ENCODE measurements at places on chromosomes 4 and X.

- DNase-seq = no peak
These were observed 4.6 kb downstream of the AFP start for GRCh38 chr4:73440653-73441052.

DNA sequence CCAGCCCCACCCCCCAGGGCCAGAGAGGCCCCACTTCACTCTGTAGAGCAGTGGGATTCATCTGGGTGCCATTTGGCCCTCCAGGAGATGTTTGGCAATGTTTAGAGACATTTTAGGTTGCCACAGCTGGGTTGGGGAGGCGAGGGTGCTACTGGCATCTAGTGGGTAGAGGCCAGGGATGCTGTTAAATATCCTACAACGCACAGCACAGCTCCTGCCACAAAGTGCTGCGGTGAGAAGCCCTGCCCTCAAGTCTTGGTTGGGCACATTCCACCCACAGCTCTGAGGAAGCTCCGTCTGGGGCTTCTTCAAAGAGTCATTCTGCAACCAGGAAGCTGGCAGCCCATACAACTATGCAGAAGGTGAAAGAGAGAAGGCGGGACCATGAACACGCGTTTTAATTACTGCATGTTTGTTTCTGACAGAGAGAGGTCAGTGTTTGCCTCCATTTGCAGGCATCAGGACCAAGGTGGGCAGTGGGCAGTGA lies 48.1 kb upstream of the FAM9C start:
- peak; percentile 92 for DNase-seq

GRCh38 chrX:3465017-3465416 lies 118.6 kb upstream of the MXRA5 start:
- DNase-seq = no peak

DNA sequence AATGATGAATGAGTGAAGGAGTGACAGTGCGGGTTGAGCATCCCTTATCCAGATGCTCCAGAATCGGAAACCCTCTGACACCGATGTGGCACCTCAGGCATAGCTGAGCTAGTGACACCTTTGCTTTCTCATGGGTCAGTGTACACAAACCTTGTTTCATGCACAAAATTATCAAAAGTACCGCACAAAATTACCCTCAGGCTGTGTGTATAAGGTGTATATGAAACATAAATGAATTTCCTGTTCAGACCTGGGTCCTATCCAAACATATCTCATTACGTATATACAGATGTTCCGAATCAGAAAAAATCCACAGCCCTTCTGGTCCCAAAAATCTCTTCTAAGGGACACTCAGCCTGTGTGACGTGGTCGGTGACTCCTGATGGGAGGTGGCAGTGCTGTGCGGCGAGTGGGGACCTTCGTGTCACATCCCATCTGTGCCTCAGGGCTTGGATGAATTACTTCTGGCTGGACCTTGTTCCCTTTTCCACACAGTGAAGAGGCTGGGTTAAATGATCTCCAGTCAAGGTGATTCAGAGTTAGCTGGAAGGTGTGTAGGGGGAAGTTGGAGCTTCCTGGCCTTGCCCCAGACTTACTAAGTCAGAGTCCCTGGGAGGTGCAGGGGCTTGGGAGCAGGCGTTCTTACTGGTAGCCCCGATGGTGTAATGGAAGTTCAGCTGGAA lies 18.8 kb downstream of the RGS12 start:
- no peak for DNase-seq

GRCh38 chrX:16524316-16524715 lies 125.6 kb upstream of the S100G start:
- no peak for DNase-seq

DNA sequence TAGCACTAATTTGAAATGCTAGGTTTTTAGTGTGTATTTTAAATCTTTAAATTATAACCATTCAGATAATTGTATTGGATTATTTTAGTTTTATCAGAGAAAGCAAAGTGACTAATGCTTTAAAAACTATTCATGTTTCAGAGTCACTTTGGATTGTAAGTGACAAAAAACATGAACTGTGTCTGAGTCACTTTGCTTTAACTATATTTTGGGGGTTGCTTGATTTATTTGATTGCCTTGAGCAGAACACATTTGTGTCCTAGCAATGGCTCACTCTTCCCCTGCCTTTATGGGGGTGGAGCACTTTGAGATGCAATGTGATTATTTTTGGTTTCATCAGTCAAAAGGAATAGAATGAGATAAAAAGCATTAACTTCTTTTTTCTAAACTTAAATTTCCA lies 188.4 kb upstream of the ARX start:
- DNase-seq = no peak

GRCh38 chr4:52868133-52868532 lies 6.0 kb downstream of the RASL11B start:
- no peak for DNase-seq

Data from activated CD4-positive, alpha-beta T cell treated with anti-CD3 and anti-CD28 coated beads, Interleukin-2, Interleukin-6, amounts not matched to agents 100 ng/mL and 50 ng/mL, durations not matched to agents 16 hours and 8 hours (primary cell).